ENCODE measurements at places on chromosomes 7 and 10.
A peak's percentile ranks its signal among the peaks of the same experiment; 100 is the strongest.

- peak; percentile 63 for DNase-seq
Observed at GRCh38 chr7:2670720-2671391, 17.1 kb upstream of the AMZ1 start.

DNA sequence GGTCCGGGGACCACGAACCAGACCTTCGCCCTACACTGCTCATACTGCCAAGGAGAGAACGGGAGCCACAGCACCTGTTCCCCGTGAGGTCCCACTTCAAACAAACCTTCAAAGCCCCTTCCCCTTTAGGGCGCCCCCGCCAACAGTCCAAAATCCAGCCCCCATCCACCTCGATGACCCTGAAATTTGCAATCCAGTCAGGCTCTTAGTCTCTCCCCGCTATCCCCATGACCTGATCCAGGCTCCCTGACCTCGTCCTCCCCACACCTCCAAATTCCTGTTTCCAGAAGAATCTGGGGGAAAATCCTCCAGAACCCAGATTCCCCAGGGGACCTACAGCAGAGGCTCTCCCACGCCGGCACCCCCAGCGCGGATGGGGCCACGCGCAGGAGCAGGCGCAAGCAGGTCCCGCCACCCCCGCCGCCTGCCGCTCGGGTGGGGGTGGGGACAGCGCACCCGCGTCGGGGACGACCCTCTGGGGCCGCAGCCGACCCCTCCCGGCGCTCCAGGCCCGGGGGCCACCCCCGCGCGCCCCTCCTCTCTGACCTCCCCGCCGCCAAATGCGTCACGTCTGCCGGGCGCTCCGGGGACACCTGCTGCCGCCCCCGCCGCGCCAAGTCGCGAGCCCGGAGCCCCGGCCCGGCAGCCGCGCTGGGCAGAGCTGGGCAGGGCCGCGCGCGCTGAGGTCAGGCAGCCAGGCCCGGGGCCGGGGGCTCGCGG is 753 bp downstream of the CAMK2B start:
- DNase-seq, result no peak

DNA sequence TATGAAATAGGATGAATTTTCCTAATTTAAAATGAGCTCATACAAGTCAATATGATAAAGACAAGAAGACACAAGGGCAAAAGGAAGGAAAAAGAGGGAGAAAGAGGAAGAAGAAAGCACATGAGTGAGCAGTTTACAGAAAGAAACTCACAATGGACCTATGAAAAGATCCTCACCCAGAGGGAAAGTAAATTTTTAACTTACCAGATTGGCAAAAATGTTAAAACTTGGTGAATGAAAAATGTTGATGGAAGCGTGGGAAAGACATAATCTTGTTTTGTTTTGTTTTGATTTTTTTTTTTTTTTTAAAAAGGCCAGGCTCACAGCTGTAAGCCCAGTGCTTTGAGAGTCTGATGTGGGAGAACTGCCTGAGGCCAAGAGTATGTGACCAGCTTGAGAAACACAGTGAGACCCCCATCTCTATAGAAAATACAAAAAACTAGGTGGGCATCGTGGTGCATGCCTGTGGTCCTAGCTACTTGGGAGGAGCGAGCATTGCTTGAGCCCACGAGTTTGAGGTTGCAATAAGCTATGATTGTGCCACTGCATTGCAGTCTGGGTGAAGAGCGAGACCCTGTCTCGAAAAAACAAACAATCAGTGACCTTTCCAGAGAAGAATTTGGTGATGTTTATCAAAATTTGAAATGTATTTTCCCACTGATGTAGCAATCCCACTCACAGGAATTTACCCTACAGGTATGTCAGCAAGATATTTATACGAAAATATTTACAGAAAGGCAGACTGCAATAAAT is 152.9 kb upstream of the ASAH2 start:
- DNase-seq, result no peak

GRCh38 chr10:88254091-88254490 is 329.0 kb downstream of the RNLS start:
- DNase-seq, result no peak

DNA sequence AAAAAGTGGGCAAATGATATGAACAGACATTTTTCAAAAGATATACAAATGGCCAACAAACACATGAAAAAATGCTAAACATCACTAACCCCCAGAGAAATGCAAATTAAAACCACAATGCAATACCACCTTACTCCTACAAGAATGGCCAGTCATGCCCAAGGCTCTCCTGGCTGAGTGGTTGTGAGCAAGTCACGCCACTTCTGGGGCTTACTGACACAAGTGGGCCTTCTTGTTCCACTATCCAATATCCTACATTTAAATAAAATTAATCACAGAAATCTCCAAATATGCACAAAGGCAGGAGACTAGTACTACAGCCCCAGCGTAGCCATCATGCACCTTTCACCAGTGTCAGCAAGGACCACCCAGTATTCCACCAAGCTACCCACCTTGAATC is 181.9 kb downstream of the TNS3 start:
- DNase-seq, result no peak

GRCh38 chr7:151314401-151314800 is 27.2 kb upstream of the NUB1 start:
- no peak for DNase-seq

- DNase-seq, result no peak
Observed at GRCh38 chr7:148461392-148462179, 129.0 kb upstream of the C7orf33 start.

- no peak for DNase-seq
Observed at GRCh38 chr7:66925255-66925654, 4.2 kb downstream of the TMEM248 start.

DNA sequence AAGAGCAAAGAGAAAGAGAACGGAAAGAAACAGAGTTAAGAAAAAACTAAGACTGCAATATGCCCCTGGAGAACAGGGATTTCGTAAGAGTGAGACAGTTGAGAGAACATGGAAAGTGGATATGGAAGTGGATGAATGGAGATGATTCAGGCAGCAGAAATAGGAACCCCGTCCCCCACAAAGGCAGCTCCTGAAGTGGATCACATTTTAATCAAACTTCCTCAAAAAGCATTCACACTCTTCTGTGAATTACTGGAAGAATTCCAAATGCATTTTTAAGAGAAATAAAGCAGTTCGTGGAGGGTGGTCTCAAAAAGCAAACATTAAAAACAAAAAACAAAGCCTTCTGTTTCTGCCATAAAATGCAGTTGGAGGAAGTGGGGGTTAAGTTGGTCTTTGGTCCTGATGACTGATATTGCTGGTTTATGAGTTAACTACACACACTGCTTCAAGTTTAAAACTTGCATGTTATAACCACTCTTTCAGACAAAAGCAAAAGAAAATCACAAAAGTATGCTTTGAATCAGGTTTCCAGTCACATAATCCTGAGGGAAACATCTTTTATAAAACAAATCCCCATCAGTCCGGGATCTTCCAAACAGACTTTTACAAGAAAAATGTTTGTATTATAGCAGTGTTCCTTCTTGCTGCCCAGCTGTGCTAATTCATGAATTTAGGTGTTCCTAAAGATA is 214.3 kb downstream of the FANK1 start:
- no peak for DNase-seq

DNA sequence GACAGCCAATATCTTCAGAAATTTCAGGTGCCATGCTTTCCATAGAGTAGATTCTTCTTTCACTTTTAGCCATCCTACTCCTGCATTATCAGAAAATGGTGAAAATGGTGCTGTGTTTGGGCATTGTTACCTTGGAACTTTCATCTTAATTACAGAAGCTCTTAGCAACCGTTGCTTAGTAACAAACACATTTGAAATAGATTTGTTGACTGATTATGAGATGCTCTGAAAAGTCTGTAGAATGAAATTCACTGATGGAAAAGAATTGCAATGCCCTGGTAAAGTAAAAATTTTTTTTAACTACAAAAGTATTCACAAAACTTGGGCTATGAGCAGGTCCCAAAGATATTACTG is 249.3 kb upstream of the NEBL start:
- no peak for DNase-seq

- DNase-seq, result no peak
Observed at GRCh38 chr7:68173513-68173912, 1176.9 kb downstream of the TYW1 start.

GRCh38 chr10:8137726-8138125 is 83.2 kb downstream of the GATA3 start:
- no peak for DNase-seq

GRCh38 chr7:80218723-80219122 is 84.1 kb downstream of the GNAI1 start:
- no peak for DNase-seq

- DNase-seq, result no peak
Observed at GRCh38 chr7:5599543-5600200, 176.0 kb upstream of the TNRC18 start.

GRCh38 chr7:134996097-134996550 is 9.8 kb downstream of the AGBL3 start:
- DNase-seq, result no peak

GRCh38 chr7:135919071-135919841 is 57.9 kb downstream of the MTPN start:
- peak; percentile 24 for DNase-seq

DNA sequence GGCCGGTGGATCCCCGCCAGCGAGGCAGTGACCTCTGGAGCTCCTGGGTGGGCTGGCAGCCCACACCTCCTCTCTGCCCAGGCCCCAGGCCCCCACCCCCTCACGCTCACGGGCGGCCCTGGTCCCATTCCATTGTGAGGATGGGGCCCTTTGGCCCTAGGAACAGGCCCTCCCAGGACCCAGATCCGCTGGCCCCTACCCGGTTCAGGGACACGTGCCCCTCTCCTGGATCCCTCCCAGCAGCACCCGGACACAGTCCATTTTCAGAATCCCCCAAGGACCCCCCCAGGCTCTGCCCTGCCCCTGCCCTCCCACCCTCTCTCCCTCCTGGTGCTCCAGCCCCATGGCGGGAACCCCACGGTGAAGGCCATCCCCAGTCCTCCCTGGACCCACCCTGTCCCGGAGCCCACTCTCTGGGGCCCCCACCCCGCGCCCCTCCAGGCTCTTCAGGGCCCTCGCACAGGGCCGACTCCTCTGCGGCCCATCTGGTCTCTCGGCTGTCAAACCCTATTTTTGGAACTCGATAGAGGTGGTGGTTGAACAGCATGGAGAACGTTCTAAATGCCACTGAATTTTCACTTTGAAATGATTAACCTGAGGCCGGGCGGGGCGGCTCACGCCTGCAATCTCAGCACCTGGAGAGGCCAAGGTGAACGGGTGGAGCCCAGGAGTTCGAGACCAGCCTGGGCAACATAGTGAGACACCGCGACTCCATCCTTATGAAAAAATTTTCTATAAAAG is 8.1 kb downstream of the ADAP1 start:
- DNase-seq, result no peak

DNA sequence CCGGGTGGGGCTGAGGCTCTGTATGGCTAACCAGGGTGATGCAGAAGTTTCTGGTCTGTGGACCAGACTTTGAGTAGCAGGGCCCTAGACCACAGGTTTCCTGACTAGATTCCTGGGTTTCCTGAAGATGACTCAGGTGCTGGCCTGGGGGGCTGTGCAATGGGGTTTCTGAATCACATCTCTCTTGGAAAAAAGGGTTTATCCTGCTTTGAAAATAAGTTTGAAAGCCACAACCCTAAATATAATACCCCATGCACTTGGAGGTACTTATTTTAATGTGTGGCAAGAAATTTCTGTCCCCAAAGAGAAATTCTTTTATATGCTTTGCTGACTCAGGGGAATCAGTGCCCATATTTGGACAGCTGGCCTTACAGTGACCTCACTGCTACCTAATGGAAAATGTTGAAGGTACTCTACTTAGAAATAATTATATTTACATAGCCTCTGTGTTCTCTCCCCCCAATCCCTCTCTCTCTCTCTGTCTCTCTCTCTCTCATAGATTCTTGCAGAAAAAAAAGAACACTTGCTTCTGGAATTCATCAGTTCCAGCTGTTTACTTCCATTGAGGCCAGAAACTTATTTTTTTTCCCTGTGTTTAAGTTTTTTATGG is 184.4 kb upstream of the LYZL2 start:
- DNase-seq, result no peak

DNA sequence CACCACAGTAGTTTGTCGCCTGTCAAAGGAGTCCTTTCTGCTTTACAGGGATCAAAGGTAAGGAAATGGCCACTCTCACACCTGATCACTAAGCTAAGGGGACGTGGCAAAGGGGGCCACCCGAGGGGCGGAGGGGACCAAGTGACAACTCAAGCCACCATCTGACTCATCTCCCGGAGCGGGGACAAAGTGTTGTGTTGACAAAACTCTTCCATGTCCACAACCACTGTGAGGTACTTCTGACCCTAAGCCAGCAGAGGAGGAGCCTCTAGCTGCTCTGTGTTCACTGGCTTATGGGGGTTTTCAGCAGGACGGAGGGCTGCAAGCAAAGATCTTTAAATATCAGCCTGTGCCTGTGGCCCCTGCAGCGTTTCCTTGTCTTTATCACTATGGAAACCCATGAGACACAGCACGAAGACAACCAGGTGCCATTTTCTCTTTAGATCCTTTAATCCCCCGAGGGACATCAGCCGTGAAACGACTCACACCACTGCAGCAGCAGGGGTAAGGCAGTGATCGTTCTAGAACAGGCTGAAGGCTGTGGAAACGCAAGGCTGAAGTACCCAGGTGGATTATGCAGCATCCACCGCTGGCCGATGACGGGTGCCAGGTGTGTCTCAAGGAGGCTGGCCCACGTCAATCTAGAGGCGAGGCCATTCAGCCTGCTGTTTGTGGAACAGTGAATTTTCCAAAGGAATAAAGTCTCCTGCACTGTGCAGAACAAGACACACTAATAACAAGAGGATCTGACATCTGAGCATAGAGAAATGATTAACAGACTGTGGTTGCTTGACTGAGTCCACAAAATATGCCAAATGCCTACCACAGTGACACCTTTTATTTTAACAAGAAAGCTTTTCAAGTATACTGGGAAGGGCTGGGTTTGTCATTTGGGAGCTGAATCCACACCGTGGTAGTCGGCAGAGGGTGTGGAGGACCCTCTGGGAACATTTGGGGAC is 26.6 kb upstream of the DDC start:
- peak; percentile 67 for DNase-seq

DNA sequence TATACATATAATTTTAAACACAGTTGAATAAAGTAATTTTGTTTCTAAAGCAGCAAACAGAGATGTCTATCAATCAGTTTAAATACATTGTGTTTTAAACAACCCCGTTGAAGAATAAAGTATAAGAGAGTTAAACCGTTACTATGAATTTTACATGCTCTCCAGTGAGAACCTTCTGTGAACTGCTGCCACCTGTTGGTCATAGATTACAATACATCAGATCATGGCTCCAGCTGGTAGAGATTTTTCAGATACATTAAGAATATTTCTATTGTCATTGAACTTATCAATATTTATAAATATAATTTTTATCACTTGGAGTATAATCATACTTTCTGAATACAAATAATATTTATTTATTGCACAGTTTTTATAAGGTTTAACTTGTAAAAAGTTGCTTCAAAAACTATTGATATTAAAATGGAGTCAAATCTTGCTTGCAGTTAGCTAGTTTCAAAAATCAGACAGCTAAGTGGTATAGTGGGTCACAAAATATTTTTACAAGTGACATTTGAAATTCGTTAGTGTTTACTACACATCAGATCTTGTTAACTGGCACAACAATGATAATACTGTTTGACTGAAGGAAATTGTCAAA is 561.2 kb upstream of the PHF14 start:
- no peak for DNase-seq

All from NCI-H510A (cell line).